ENCODE measurements at places on chromosomes 4 and X.

DNA sequence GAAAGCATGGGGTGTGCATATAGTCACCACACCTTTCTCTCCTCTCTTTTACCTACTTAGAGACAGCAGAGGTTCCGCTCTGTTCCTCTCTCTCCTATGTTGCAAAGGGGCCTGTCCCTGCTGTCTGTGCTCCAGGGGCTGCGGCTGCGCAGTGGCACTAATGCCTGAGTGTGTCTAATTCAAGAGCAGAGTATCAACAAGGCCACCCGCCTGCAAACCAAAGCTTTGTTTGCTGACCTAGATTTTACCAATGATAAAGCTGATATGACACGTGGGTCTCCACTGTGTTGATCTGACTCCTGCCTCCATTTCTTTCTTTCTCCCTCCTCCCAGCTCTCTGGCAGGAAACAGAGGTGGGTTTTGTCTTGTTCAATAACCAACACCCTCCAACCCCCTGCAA is 74.9 kb downstream of the NSG1 start:
- DNase-seq, result peak; percentile 21

DNA sequence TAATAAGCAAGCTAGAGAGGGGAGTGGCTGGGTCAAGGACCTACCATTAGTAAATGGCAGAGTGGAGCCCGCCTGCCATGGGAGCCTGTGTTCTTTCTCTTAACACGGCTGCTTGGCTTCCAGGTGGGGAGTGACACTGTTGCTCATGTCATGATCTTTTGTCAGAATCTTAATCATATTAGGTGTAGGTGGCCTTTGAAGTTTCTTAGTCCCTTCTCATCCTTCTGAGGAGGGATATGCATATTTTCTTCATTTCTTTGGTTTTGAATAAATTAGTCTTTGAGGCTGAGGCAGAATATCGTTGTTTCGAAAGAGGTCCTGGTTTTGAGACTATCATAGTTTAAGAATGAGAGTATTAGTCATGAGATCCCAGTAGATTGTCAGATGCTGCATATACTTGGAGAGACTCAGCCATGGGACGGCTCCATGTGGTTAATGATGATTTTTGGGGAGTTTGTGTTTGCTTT is 28.9 kb downstream of the SNX25 start:
- DNase-seq, result no peak

- DNase-seq, result no peak
Measured at GRCh38 chrX:139924696-139925095, 8.2 kb downstream of the ATP11C start.

- no peak for DNase-seq
Measured at GRCh38 chr4:141159027-141159426, 25.8 kb upstream of the RNF150 start.

- no peak for DNase-seq
Measured at GRCh38 chr4:73525611-73526010, 44.1 kb downstream of the AFM start.

GRCh38 chrX:43939187-43939926 is 33.8 kb downstream of the NDP start:
- no peak for DNase-seq

GRCh38 chrX:153771415-153772315 is 7.6 kb downstream of the PLXNB3 start:
- no peak for DNase-seq

- DNase-seq, result no peak
Measured at GRCh38 chrX:79630033-79631009, 263.2 kb upstream of the ITM2A start.

GRCh38 chr4:79472036-79472435 is 64.0 kb upstream of the GK2 start:
- no peak for DNase-seq

- DNase-seq, result no peak
Measured at GRCh38 chr4:20572976-20573375, 127.3 kb upstream of the PACRGL start.

- no peak for DNase-seq
Measured at GRCh38 chrX:124910611-124911010, 409.1 kb upstream of the TEX13C start.

GRCh38 chr4:74603186-74603585 is 158.2 kb downstream of the AREG start:
- DNase-seq, result no peak

- DNase-seq, result no peak
Measured at GRCh38 chr4:112361181-112361791, 64.1 kb downstream of the ALPK1 start.

DNA sequence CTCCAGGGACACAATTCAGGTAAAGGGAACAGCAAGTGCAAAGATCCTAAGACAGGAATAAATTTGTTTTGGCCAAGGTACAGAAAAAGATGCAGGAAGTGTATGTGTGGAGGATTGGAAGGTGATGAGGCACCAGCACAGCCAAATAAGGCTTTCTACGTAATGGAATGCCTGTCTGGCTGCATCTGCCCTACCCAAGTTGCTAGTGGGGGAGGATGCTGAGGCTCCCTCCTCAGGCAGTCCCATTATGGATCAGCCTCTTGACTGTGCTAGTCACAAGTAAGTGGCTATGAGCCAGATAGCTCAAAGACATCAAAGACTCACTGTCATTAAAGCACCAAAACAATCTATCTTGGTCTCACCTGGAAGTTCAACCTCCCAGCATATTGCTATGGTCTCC is 300.9 kb upstream of the FAT4 start:
- DNase-seq, result no peak

DNA sequence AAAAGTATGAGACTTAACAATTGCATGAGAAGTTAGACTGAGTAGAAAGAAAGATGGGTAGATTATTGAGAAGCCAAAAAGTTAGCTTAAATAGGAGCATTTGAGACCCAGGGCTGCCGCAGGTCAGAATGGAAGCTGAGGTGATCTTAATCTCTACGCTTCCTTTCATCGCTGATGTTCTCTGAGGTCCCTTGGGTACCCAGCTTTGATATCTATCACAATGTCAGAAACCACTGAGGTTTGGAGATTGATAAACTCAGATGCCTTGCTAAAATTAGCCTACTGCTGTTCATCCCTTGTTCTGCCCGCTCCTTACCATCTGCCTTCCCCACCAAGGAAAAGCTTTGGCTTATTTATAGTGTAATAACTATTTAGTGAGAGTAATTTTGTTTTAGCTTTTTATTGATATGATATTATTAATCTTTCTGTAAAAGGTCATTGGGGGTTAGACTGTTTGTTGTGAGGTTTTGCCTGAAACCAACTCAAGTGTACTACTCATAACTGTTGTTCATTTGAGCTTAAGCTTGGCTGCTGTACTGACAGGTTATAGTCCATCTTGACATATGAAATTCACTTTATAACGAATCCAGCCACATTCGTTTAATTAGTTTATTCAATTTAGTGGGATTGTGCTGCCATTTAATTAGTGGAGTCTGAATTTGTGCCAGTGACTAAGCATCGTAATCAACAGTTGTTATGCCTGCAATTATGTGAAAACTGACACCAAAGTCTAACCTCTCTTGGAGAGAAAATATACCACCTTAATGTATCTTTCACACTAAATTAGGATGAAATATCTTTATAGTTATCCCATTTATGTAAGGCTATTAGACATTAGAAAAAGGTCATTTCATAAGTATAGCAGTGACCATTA is 15.1 kb downstream of the MCUB start:
- DNase-seq, result no peak

DNA sequence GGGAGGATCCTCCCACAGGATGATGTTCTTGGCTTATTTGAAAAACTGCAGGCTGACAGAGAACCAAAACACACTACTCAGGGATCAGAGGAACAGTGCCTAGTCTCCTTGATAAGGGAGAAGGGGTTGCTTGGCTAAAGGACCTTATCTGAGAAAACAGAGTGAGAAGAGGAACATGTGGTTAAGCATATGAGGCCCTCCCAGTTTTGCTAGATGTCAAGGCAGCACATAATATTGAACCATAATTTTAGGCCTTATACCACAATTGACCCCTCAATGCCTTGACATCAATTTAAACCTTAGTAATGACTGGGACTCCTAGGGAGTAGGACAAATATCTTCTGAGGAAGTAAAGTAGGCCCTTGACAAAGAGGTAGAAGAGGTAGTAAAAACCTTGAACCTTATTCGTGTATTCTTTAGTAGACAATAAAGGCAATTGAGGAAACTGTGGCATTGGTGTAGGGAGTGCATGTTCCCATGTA is 79.3 kb downstream of the TEX13C start:
- DNase-seq, result no peak

- DNase-seq, result no peak
Measured at GRCh38 chr4:98939892-98940298, 11.0 kb upstream of the EIF4E start.

GRCh38 chr4:85767649-85768048 is 292.7 kb downstream of the ARHGAP24 start:
- DNase-seq, result no peak

DNA sequence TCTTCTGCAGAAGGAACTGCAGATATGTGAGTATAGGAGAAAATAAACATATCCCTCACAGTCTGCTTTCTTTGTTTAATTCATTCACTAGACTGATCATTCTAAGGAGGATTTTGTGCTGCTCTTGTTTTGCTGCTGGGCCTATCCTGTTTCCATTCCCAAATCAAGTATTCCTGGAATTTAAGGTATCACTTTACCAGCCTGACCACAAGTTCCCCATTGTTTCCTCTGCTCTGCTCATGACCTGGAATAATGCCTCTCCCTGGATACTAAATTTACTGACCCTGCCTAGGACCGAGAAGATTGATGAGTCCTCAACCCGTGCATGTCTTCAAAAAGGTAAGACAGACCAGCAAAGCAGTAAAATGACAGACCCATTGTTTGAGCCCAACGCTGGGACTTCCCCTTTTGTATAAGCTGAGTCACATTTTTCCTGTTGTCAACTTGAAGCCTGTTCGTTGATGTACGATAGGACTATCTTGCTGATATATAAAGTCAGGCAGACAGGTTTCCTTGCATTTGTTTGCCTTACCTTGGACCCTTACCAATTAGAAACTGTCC is 85.5 kb upstream of the TET2 start:
- no peak for DNase-seq

GRCh38 chr4:78293821-78294301 is 236.7 kb downstream of the FRAS1 start:
- no peak for DNase-seq
